SJCRH30 (cell line): ENCODE measurements at places on chromosomes 7 and 10. TPM values are rescaled to one million over a fixed set of nuclear protein-coding genes. Genes with fewer than 3 reads are reported as not detected.

DNA sequence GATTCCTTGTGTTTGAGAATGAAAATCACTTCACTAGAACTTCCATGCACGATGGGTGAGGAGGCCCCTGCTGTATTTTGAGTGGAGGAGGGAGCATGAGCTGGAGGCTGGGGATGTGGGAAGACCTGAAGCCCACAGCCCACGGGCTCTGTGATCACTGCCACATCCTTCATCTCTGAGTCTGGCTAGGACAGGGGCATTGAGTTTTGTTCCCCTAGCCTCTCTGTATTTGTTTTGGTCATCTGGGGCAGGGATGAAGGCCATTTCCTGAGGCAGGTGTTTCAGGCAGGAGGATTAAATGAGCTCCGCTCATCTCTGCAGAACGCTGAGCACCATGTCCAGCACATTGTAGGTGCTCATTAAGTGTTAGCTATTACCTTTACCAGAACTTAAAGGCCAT is 293.6 kb downstream of the GLRX3 start:
- no peak overlapping the region for H3K4me3 ChIP-seq
- no peaks in the 10 kb centered on the region for H3K36me3 ChIP-seq
- DNase-seq: no peak

Gene VIM
- total RNA-seq: 1,733 and 1,784 TPM in 2 replicates

DNA sequence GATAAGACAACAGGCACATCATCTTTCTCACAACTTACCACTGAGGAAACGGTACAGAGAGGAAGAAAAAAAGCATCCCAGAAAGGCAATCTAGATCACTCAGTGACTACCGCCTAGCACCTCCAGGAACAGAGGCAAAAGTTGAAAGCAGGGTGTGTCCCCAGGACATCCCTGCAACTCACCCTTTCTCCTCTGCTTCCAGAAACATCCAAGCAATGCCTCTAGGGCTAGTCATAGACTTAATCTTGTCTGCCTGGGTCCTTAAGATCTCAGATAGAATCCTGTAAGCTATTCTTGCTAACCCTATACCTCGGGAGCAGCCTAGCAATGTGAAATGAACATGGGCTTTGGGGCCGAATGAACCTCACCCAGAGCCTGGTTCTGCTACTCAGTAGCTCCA is 18.8 kb upstream of the PDCD4 start:
- no peak overlapping the region for H3K4me3 ChIP-seq
- no peaks in the 10 kb centered on the region for H3K36me3 ChIP-seq
- peaks cover 8% of the 10 kb centered on the region for H3K4me1 ChIP-seq
- no peaks in the 10 kb centered on the region for H3K27me3 ChIP-seq

DNA sequence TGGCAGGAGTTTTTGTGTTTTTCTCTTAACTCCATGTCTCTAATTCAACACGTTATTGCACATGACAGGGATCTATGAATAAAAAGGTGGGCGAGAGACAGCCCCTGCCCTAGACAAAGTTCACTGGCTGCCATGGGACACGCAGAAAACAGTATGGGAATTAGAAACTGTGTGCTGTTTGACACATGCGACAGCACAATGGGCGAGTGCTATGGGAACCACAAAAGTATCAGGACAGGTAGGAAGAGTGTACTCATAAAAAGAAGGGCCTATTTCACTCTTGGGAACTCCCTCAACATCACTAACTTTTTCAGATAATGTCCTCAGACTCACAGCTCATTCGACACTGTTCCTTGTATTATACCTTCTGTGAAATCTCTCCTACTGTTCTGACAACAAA is 45.7 kb downstream of the MINDY3 start:
- H3K36me3 ChIP-seq: 0 out of 2 replicates have a peak, but pooled peaks cover 5% of the 10 kb centered on the region
- H3K27ac ChIP-seq: no peak overlapping the region
- no peak overlapping the region for H3K4me3 ChIP-seq
- DNase-seq: no peak

Gene NODAL
- total RNA-seq: not detected in 2 replicates

DNA sequence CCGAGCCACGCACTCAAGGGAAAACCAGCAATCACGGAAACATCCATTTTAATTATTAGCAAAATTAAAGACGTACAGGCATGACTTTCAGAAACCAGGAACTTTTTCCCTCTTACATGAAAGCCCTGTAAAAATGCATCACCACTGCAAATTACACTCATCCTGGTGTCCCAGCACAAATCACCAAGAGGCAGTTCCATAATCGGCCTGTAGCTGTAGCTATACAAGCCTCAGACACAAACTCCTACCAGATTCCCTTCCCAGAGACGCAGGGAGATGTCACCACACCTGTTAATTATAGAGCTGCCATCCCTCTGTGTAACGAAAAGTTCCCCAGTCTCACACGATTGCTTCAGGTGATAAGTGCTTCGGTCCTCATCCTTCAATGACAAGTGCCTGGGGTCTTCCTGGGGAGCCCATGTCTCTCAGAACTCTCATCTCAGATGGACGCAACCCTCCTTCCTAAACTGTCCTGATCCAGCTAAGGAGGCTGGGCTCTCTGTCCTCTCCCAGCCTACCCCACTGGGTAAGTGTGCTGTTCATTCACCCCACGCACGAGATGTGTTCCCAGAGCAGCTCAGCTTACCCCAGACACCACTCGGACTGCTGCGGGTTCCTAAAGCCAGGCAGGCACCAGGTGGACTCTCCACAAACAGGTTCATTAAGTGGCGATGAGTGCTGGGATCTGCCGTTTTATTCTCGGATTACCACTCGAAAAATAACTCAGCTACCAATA is 5.9 kb downstream of the FGFR2 start:
- no peak overlapping the region for H3K27ac ChIP-seq
- H3K36me3 ChIP-seq: peaks cover 14% of the 10 kb centered on the region
- peaks cover 3% of the 10 kb centered on the region; the same call in 1 of the 2 replicates for H3K4me1 ChIP-seq

Gene KIF20B
- 39.1 and 48.3 TPM in 2 replicates for total RNA-seq

Gene PDE6C
- total RNA-seq: not detected in 2 replicates

- no peak overlapping the region for H3K27ac ChIP-seq
- H3K27me3 ChIP-seq: no peaks in the 10 kb centered on the region
- DNase-seq: peak; percentile 1
- no peak overlapping the region for H3K4me3 ChIP-seq
- H3K4me1 ChIP-seq: no peaks in the 10 kb centered on the region
Observed at GRCh38 chr10:83605783-83606630, 533.3 kb upstream of the GHITM start.

Gene PMS2
- 15.4 and 18.4 TPM in 2 replicates for total RNA-seq

GRCh38 chr7:22668971-22669401 is 58.0 kb upstream of the IL6 start:
- H3K4me1 ChIP-seq: no peaks in the 10 kb centered on the region
- no peak overlapping the region for H3K27ac ChIP-seq
- H3K4me3 ChIP-seq: no peak overlapping the region

DNA sequence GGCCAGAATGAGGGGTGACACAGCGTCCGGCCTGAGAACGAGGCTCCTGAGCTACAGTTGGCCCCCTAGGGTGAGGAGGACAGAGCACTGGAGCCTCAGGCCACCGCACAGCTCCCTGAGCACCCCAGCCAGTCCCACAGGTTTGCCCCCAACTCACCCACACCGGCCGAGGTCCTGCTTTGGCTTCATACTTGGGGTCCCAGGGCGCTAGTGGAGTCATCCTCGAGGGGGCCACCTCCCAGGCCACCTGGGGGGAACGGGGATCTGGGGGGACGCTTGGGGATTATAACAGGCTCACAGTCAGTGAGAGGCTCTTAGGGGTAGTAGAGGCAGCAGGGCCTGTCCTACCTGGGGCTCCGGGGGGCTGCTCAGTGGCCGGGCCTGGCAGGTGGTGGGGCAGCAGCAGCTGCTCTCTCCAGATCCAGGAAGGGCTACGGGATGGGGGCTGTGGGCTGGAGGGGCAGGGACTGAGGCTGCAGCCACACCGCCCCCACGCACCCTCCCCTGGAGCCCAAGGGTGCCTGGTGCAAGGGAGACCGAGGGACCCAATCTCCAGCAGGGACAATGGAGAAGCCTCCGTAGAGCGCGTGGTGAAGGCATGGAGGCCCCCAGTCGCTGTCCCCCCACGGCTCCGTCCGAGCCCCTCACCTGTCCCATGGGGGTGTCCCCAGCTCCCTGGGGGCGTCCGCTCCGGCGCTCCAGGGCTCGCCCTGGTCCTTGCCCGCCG is 588 bp downstream of the SAP25 start:
- no peak for DNase-seq
- peaks cover 25% of the 10 kb centered on the region for H3K36me3 ChIP-seq
- H3K4me3 ChIP-seq: no peak overlapping the region
- H3K27me3 ChIP-seq: no peaks in the 10 kb centered on the region
- H3K4me1 ChIP-seq: peaks cover under 1% of the 10 kb centered on the region; the same call in 1 of the 2 replicates

DNA sequence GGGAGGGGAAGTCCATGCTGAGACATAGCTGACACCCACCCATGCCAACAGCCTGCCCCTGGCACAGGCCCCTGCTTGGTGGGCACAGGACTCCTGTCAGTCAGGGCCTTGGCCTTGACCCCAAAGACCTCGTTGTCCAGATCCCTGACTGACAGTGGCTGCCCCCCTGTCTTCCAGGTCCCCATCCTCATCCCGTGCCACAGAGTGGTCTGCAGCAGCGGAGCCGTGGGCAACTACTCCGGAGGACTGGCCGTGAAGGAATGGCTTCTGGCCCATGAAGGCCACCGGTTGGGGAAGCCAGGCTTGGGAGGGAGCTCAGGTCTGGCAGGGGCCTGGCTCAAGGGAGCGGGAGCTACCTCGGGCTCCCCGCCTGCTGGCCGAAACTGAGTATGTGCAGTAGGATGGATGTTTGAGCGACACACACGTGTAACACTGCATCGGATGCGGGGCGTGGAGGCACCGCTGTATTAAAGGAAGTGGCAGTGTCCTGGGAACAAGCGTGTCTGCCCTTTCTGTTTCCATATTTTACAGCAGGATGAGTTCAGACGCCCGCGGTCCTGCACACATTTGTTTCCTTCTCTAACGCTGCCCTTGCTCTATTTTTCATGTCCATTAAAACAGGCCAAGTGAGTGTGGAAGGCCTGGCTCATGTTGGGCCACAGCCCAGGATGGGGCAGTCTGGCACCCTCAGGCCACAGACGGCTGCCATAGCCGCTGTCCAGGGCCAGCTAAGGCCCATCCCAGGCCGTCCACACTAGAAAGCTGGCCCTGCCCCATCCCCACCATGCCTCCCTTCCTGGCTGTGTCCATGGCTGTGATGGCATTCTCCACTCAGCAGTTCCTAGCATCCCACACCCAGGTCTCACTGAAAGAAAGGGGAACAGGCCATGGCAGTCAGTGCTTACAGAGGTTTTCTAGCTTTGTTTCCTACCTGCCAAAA is 197.2 kb downstream of the EBF3 start:
- no peak overlapping the region for H3K27ac ChIP-seq
- H3K4me1 ChIP-seq: no peaks in the 10 kb centered on the region
- no peaks in the 10 kb centered on the region for H3K36me3 ChIP-seq
- DNase-seq: no peak

Gene LRRC17
- total RNA-seq: 67.1 and 71.2 TPM in 2 replicates

- DNase-seq: no peak
- no peak overlapping the region for H3K27ac ChIP-seq
- H3K27me3 ChIP-seq: peaks cover 23% of the 10 kb centered on the region
Observed at GRCh38 chr10:114767986-114768821, 53.4 kb upstream of the FHIP2A start.

DNA sequence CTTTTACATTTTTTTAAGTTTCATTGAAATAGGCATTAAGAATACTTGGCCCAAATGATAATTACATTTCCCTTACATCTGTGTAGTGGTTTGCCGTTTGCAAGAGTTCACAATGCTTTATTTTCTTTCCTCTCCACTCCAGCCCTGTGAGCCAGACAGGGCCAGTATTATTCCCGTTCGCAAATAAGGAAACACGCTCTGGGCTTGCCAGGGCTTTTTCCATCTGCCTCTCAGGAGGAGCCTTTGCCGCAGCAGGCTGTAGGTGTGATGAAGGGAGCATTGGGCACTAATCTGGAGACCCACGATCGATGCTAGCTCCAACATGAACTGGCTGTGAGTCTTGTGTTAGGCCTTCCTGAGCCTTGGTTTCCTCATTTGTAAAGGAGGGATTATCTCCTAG is 154.4 kb downstream of the GALNT17 start:
- no peaks in the 10 kb centered on the region for H3K4me1 ChIP-seq
- H3K4me3 ChIP-seq: no peak overlapping the region
- no peaks in the 10 kb centered on the region for H3K36me3 ChIP-seq
- peaks cover 11% of the 10 kb centered on the region for H3K27me3 ChIP-seq
- DNase-seq: no peak

DNA sequence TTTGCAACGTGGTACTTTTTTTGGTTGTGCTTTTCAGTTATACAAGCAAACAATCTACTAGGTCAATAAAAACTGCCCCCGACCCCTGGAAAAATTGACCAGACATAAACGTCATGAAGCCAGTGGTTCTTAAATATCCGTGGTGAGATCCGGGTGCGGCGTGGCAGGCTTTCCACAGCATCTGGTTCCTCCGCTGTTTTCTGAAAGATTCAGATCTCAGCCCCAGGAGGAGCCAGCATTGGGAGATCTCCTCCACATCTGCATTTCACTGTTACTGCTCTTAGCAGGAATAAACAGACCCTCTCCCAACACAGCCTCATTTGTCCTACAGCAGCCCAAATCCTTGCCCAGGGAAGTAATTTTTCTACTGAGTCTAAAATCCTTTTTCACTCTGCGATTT is 664.3 kb upstream of the FOXK1 start:
- no peaks in the 10 kb centered on the region for H3K27me3 ChIP-seq
- H3K4me3 ChIP-seq: no peak overlapping the region
- H3K27ac ChIP-seq: no peak overlapping the region
- no peak for DNase-seq
- no peaks in the 10 kb centered on the region for H3K36me3 ChIP-seq

DNA sequence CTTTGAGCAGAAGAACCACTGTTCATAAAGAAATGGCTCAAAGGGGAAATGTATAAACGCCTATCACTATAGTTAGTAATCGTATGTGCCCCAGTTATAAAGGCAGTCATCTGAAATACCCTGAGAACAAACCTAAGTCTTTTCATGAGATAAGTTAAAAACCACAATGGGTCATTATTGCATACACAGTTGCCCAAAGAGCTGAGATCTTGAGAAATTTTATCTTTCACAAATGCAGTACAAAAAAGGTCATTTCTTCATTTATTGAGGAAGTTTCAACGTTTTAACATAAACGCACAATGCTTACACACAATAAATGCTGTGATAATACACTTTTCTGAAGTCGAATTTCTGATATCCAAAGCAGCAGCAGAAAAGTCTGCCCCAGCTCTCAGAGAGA is 114.4 kb downstream of the MICU1 start:
- no peak for DNase-seq
- H3K4me1 ChIP-seq: no peaks in the 10 kb centered on the region

DNA sequence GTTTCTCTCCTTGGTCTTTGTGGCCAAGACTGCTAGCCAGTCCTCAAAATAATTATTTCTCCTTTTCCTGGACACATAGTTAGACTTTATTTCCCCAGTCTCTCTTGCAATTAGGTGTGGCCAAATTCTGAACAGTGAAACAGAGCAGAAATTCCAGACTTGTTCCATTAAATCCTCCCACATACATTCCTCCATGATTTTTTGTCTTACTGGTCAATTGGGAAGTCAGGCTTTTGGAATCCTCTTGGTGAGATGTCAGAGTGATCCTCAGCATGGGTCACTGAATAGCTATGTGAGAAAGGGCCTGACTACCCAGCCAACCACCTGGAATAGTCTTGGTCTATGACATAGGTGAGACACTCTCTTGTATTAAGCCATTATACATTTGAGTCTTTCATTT is 164.2 kb downstream of the DGKI start:
- DNase-seq: no peak
- H3K27me3 ChIP-seq: peaks cover 8% of the 10 kb centered on the region; the same call in 1 of the 2 replicates
- no peaks in the 10 kb centered on the region for H3K36me3 ChIP-seq
- H3K4me1 ChIP-seq: no peaks in the 10 kb centered on the region

Gene PLCE1
- 4.8 and 5.0 TPM in 2 replicates for total RNA-seq

- H3K4me1 ChIP-seq: peaks cover 7% of the 10 kb centered on the region
- H3K27ac ChIP-seq: no peak overlapping the region
- no peak overlapping the region for H3K4me3 ChIP-seq
- DNase-seq: no peak
Observed at GRCh38 chr7:85525676-85526075, 338.8 kb upstream of the SEMA3D start.
